ENCODE measurements at places on chromosomes 2 and 18.

GRCh38 chr2:10136101-10136934 is 13.8 kb downstream of the RRM2 start:
- no peak for DNase-seq

GRCh38 chr2:2591542-2591940 is 260.5 kb upstream of the MYT1L start:
- DNase-seq, result no peak

DNA sequence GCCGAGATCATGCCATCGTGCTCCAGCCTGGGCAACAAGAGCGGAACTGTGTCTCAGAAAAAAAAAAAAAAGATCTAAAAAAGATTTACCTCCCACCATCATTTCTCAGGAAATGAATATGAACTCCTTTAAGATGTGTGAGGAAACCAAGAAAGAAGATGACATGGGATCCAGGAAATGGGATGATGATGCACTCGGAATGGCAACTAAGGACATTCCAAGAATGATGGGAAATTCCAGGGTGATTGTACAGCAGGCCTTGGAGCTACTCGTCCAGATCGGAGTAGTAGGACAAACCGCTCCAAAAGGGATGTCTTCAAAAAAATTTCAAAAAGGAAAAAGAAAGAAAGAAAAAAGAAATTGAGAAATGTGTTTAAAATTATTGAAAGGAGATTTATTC is 84.9 kb upstream of the PMAIP1 start:
- no peak for DNase-seq

DNA sequence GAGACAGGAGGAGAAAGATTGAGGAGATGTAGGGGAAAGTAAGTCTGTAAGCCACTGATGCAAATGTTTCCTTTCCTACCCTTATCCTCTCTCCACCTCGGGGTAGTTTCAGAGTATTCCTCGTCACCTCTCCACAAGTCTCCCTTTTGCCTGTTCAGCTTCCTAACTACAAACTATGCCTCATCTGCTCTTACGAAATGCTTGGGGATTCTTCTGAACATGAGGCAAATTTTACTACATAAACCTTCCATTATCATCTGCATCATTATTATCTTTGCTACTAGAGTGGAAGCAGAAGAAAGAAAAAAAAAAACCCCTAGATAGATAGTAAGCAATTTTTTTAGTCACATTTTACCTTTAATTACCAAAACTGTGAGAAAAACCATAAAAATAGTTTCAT is 43.1 kb upstream of the CWC22 start:
- no peak for DNase-seq

GRCh38 chr2:33126958-33127357 is 180.2 kb downstream of the LTBP1 start:
- DNase-seq, result no peak

- no peak for DNase-seq
Measured at GRCh38 chr2:31241625-31242270, 7.8 kb downstream of the EHD3 start.

- DNase-seq, result no peak
Measured at GRCh38 chr2:164624316-164624715, 3.0 kb upstream of the GRB14 start.

- DNase-seq, result no peak
Measured at GRCh38 chr18:11251229-11251890, 102.0 kb upstream of the PIEZO2 start.

DNA sequence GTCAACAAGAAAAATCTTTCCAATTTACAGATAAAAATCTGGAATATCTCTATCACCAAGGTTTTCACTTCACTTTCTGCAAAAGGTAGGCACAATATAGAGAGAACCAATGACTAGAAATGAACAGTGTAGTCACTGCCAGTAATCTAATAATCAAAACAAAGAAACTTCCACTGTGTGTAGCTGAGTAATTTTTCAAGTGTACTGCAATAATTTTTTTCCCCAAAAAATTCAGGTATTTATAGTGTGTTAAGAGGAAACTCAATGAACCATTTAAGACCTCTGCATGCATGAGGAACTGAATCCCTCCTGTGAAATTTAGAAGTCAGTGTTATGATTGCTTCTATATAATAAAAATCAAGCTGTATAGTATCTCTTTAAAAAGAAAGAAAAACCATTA is 121.8 kb downstream of the MEMO1 start:
- no peak for DNase-seq

DNA sequence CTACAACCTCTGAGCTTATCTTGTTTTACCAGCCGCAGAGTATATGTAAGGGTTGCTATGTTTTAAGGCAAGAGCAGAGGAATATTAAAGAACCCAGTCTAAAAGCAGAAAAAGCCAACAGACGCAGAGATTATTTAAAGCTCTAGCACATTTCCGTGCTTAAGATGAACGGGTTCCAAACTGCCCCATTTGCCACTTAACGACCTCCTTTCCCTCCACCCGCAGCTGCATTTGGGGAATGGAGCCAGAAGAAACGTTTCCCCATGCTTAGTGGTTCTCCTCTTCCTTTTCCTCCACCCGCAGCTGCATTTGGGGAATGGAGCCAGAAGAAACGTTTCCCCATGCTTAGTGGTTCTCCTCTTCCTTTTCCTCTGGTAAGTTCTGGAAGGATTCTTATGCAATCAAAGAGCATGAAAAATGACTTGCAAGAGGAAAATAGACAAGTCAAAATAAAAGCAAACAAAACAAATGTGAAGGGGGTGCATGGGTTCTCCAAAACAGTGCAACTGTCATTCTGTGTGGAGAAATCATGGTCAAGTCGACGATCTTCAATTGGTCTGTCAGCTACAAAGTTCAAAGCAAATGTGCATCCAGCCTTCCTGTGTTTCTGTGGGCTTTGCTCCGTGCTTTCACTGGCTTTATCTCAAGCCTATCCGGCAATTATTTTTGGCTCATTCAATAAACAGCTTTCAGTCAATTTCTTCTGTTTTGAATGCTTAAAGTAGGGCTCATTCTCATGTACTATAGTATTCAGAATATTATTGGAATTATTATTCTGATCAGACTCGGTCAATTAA is 57.8 kb downstream of the DIPK1C start:
- no peak for DNase-seq

DNA sequence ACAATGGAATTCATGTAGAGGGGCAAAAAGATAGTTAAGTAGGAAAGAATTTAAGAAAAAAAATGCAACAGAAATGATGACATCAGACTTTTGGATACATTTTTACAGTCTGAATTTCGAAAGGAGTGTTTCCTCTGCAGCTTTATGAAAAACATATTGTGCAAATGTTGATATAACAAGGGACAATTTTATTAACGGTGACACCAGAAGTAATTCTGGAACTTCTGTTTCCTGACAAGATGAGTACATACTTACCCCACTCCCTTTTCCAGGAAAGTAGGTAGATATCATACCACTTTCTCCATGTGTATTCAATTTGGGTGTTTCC is 369.6 kb downstream of the FBXO15 start:
- DNase-seq, result no peak

GRCh38 chr2:11622611-11623010 is 47.4 kb downstream of the NTSR2 start:
- DNase-seq, result no peak

- DNase-seq, result no peak
Measured at GRCh38 chr2:232869138-232870017, 686 bp upstream of the SNORC start.

GRCh38 chr2:232024457-232024856 is 62.9 kb downstream of the DIS3L2 start:
- DNase-seq, result no peak

DNA sequence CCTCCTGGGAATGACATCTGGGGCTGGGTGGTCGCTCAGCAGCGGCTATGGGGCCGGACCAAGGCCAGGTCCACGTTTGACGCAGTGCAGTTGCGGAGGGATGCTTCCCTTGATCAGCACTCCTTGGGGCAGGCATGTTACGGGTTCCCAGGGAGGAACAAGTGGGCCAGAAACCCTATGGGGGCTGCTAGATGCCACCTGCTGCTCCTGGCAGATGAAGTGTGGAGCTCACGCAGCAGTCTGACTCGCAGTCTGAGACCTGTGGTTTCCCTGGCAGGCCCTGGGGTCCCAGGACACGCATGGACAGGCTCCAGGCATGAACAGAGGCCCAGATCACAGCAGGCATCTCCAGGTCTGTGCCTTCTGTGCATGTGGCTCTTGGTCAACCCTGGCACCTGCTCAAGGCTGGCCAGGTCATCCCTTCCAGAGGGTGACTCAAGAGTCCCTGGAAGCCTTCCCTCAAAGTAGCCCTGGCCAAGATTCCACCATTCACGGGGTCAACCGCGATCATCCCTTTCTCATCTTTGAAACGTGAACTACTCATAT is 20.0 kb downstream of the KCNF1 start:
- DNase-seq, result no peak

DNA sequence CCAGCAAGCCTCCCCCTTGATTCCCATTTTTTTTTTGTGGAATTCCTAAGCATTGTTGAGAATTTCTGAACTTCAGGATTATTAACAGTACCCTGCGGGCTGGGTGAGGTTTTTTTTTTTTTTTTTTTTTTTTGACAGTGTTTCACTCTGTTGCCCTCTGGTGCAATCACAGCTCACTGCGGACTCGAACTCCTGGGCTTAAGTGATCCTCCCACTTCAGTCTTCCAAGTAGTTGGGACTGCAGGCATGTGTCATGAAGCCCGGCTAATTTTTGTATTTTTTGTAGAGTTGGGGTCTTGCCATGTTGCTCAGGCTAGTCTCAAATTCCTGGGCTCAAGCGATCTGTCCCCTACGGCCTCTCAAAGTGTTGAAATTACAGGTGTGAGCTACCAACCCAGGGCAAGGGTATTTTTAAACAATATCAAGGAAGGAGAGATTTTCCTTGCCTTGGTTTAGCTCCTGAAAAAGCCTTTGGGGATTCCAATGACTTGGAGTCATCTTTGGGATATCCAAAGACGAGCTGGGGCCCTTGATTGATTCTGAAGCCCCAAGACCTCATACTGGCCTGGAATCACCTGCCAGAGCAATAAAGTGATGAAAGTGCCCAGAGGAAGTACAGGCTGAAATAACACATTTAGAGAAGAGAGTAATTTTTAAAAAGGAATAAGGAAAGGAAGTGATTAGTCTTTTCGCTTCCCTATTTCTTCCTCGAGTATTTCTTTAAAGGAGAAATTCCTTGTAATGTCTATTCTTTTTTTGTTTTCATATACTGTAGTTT is 240.2 kb downstream of the TGIF1 start:
- DNase-seq, result no peak

DNA sequence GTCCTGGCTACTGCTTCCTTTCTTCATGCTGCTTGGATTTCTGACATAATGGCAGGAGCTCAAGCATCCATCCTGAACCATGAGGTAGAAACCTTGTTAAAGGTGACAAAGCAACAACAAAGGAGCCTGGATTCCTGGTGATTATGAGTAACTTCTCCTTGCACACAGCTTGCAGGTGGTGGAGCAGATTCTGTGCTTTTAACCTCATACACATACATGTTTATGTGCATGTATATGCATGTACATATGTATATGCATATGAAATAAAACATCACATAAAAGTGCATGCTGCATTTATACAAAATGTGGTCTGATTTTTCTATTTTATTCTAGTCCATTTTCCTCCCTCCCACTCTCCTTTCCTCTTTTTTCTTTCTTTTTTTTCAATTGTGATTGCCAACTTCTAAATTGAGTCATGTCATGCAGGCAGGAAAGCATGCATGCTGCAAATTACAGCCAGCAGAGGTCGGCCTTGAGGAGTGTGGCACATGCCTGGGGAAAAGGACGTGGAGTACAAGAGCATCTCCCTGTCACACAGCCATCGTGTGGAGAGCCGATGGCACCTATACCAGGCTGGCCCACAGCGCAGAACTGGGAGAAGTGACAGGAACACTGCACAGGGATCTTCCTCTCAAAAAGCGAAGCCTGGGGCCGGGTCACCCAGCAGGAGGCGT is 17.9 kb downstream of the LCT start:
- no peak for DNase-seq

DNA sequence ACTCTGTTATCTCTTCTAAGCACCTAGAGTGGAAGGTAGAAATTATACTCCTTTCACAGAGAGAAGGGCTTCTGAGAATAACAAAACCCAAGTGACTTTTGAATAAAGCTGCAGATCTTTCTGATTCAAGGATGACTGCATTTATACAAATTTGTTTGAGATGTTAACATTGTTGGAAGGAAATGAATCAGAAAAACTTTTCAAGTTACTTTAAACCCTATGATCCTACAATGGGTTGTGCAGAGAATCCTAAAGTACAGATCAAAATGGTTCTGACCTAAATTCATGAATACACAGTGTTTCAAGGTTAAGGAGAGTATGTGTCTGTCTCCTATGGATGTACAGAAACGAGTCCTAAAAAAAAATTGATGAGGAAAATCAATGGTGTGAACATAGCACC is 1.8 kb downstream of the RFTN2 start:
- DNase-seq, result no peak

- no peak for DNase-seq
Measured at GRCh38 chr2:236799391-236800026, 229.9 kb downstream of the ACKR3 start.

DNA sequence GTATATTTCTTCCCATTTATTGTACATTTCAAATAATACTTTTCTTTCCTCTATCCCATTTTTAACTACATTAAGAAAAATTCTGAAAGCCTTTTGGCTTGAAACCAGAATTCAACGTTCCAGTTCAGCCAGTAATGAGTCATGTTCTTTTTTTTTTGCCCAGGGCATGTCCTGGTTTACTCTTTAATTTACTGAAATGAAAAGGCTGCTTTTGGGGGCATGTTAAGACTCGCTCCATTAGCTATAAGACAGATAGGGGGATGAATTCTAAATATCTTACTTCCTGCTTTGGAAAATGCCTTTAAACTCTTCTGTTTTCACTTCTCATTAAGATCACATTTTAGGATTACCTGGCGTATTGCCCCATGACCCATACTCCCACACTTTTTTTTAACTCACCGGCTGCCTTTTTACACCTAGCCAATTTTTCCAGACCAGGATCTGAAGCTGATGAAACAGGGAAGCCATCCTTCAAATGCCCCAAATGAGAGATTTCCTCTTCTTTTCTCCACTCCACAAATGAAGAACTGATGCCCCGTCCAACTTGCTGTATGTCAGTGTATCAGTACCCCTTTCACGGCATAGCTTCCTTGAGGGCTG is 585 bp downstream of the ABCA12 start:
- DNase-seq, result no peak

DNA sequence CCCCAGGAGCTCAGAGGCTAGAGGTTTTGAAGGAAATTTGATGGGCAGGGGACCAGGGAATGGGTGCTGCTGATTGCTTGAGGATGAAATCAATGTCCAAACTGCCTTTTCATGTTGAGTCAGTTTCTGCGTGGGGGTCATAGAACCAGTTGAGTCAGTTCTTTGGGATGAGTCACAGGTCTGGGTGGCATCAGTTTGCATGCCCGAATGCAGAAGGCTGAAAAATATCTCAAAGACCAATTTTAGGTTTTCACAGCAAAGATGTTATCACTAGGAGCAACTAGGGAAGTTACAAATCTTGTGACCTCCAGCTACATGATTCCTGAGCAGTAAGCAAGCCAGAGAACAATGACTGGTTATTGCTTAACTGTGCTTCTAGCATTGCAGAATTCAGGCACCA is 1135.1 kb upstream of the CRIM1 start:
- no peak for DNase-seq

- DNase-seq, result no peak
Measured at GRCh38 chr2:30684996-30685395, 122.2 kb downstream of the CAPN13 start.

All from stimulated activated CD8-positive, alpha-beta memory T cell treated with anti-CD3 and anti-CD28 coated beads, Interleukin-15, amount 100 ng/mL, for 1 hour (primary cell).